ENCODE measurements at places on chromosomes 2 and 18.

GRCh38 chr2:903223-903900 lies 47.3 kb upstream of the SNTG2 start:
- DNase-seq = no peak

GRCh38 chr18:57621246-57621604 lies 411 bp downstream of the NARS1 start:
- no peak for DNase-seq

GRCh38 chr2:215423234-215423633 lies 12.6 kb downstream of the FN1 start:
- no peak for DNase-seq

- no peak for DNase-seq
Measured at GRCh38 chr2:123791684-123792083, 233.4 kb upstream of the CNTNAP5 start.

DNA sequence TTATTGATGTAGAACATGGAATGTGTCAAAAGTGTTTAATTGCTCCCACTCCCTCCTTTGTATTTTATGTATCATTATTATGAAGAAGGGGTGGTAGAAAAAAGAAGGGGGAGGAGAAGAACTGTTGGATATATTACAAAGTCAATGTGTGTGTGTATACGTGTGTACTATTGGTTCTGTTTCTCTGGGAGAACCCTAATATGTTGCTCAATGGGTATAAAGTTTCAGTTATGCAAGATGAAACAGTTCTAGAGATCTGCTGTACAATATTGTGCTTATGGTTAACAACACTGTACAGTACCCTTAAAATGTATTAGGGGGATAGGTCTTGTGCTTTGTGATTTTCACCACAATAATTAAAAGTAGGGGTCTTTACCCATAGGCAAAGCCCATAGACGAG lies 58.1 kb upstream of the ZC3H15 start:
- DNase-seq = no peak

- DNase-seq = no peak
Measured at GRCh38 chr2:21468624-21469023, 344.9 kb downstream of the TDRD15 start.

- DNase-seq = no peak
Measured at GRCh38 chr2:38723173-38723572, 28.0 kb downstream of the SRSF7 start.

DNA sequence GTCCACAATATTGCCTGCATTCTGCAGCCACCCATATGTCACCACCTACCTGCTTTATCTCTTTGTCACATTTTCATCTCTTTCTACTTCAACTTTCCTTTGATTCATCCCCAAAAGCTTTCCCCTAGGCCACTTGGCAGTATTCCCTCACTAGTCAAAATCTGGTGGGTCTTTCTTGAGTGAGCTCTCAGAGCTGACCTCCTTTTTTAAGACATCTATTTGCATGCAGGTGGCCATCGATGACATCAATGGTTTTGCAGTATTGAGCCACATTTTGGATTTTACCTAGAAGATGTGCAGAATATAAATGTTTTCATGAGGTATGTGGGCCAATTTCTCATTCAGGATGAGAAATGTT lies 133.4 kb upstream of the REG3A start:
- no peak for DNase-seq

DNA sequence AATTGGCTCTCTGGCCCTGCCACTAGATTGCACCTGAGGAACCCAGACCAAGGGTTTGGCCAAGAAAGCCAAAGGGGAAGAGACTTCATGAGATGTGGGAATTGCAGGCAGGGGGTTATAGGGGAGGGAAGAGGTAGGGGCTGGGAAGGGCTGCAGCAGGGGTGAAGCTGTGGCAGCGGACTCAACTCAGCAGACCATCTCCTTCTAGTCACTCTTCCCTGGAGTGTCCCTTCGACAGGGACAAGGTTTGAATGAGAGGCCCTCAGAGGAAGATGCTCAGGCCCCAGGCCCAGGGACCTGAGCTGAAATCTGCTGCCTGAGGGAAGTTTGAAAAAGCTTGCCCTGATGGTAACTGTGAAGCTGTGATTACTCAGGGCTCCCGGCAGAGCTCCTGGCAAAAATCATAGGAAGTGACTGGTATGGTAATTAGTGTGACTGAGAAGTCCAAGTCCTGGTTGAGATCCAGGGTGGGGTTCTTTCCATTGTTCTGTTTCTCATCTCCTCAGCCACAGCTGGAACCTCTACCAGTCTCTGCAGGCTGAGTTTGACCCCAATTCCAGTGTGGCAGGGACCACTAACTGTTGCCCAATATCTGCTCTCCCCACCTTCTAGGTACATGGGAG lies 300.9 kb downstream of the CYP26B1 start:
- DNase-seq = no peak

DNA sequence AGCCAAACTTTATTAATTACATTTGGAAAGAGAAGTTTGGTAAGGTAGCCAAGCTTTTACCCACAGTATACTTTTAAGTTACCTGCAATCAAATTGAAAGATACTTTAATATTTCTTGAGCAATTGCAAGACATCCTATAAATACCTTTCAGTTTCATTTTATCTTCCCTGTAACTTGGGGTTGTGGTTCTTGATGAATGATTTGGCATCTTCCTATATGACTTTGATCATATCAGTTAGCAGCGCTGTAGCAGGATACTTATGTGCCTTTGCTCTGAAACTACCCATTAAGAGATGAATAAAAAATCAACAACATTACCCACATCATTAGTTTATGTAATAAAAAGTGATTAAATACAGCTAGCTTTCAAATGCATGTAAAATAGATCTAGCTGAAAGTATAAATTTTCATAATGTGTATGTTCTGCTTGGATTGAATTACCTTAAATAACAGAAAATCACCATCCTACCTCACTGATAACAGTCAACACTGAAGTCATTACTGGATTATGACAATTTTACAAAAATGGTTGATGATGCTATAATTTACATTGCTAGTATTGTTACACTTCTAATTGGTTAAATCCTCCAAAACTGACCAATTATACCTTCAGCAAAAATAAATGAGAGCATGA lies 50.4 kb downstream of the MMADHC start:
- DNase-seq = no peak

DNA sequence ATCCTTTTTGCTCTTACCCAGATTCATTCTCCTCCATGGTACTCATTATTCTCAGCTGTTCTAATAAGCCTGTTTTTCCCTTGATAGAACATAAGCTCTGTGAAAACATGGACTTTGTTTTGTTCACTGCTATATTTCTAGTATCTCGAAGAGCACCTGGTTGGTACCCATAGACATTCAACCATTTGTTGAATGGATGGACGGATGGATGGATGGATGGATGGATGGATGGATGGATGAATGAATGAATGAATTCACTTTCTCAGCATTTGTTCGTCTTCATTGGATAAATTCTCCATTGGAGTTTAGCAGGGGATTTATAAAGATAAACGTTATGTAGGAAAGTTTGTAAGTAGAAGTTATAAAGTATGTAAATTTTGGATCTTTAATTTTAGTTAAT lies 2.9 kb downstream of the FAM171B start:
- no peak for DNase-seq

DNA sequence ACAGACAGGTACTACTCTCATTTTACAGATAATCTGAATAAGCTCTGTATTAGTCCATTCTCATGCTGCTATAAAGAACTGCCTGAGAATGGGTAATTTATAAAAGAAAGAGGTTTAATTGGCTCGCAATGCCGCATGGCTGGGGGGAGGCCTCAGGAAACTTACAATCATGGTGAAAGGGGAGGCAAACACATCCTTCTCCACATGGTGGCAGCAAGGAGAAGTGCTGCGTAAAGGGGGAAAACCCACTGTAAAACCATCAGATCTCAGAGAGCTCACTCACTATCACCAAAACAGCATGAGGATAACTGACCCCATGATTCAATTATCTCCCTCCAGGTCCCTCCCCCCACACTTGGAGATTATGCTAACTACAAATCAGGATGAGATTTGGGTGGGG lies 254.4 kb downstream of the KCNE4 start:
- no peak for DNase-seq

- no peak for DNase-seq
Measured at GRCh38 chr2:129004485-129004884, 685.8 kb upstream of the HS6ST1 start.

- DNase-seq = no peak
Measured at GRCh38 chr2:231038483-231039293, 1.4 kb downstream of the C2orf72 start.

- DNase-seq = no peak
Measured at GRCh38 chr2:119245076-119245840, 21.6 kb downstream of the STEAP3 start.

DNA sequence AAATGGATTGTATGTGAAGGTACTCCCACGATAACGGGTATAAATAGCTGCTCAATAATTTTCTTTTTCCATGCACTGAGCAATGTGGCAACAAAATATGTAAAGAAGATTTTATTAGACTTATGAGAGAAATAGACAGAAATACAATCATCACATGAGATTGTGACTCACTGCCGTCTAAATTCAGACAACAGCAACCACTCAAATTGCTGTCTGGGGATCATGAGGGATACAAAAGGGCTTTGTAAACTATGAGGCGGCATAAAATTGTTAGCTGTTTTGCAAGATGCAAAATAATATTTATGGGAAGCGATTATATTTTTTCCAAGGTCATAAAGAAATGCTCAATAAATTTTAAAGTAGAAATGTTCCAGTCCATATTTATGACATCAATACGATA lies 259.1 kb upstream of the AGAP1 start:
- DNase-seq = no peak

DNA sequence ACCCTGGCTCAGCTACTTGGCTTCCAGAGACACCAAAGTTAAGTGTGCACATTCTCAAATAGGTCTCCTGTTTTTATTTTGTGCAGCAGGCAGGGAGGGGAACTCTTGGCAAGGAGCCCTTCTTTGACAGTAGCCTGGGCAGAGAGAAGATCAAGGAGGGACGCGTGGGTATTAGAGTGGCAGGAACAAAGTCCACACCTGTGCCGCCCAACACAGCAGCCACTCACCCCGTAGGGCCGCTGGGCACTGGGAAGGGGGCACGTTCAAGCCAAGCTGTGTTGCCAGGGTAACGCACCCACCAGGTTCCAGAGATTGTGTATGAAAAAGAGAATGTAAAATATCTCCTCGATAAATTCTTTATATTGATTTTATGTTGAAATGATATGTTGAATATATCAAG lies 229.3 kb upstream of the AGAP1 start:
- no peak for DNase-seq

DNA sequence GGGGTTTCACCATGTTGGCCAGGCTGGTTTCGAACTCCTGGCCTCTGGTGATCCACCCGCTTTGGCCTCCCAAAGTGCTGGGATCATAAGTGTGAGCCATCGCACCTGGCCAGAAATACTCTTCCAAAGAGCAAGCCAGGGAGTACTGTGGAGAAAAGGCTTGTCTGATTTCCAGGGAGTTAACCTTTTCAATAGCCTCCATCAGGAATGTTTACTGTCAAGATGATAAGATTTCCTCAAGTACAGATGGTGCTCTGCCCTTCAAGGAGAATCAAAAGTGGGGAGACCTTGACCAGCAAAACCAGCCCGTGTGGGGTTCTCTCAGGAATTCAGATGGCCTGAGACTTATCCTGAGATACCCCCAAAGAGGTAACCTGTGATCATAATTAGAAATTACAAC lies 237.2 kb downstream of the PRKCE start:
- DNase-seq = no peak

DNA sequence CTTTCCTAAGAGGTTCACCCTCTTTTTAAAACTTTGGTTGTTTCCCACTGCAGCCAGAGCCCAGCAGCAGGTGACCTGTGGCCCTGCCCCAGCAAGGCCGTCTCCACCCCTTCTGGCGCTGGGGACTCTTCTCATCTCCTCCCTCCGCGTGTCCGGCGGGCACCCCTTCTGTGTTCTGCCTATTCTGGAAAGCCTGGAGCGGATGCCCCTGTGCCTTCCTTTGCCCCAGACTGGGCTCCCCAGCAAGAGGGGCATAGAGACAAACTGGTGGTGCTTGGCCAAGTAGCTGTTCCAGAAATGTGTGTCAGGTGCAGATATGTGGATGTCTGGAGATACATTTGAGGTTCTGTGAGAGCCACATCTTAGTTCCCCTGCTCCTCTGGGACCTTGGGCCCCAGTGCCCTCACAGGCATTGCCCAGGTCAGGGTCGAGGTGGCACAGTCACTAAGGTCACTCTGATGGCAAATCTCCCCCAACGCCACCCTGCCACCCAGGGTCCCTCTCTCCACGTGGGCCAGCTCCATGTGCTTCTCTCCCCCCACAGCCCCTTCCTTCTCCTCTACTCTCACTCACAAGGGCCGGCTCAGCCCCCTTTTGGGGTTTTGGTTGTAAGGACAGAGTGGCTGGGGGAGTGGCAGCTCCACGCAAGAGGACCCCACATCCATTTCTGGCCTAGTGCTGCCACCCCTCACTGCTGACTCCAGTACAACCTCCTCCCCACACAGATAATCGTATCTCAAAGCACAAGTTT lies 35.5 kb upstream of the TAF1B start:
- no peak for DNase-seq

DNA sequence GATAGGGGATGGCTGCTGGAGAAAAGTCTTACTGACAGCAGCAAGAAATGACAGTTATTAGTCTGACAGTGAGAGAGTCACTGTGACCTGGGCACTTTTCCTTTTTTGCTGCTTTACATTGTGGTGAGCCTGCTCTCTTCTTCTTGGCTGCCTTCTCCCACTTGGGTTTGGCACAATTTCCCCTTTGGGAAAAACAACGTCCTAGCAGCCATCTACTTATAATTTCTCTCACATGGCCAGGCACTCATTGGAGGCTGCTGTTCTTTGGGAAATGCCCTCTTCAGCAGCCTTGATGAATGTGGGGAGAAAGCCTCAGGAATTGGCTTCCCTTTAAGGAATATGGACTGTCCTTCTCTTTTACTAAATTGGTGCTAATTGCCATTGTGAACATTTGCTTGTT lies 60.4 kb upstream of the SLC1A4 start:
- DNase-seq = no peak

DNA sequence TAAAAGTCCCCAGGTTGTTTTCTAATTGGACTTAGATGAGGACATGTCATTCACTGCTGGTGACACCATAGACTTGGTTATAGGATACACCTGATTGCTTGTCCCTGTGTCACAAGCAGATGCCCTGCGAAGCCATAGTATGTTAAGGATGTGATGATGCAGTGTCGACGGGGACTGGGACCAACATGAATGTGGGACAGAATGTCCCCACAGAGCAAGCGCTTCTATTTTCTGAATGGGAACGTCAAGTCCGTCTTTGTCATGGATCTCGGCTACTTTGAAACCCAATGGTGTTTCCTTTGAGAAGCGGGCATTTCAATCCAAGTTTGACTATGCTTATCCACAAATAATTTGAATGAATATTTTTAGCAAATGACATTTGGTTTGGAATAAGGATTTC lies 2.1 kb downstream of the GCG start:
- DNase-seq = no peak

All from neuronal stem cell (in vitro differentiated cells).